Activated CD4-positive, alpha-beta T cell treated with anti-CD3 and anti-CD28 coated beads for 4 hours (primary cell): ENCODE measurements at places on chromosomes 6 and 20.

GRCh38 chr6:11609324-11610071 is 71.9 kb downstream of the TMEM170B start:
- no peak for DNase-seq

DNA sequence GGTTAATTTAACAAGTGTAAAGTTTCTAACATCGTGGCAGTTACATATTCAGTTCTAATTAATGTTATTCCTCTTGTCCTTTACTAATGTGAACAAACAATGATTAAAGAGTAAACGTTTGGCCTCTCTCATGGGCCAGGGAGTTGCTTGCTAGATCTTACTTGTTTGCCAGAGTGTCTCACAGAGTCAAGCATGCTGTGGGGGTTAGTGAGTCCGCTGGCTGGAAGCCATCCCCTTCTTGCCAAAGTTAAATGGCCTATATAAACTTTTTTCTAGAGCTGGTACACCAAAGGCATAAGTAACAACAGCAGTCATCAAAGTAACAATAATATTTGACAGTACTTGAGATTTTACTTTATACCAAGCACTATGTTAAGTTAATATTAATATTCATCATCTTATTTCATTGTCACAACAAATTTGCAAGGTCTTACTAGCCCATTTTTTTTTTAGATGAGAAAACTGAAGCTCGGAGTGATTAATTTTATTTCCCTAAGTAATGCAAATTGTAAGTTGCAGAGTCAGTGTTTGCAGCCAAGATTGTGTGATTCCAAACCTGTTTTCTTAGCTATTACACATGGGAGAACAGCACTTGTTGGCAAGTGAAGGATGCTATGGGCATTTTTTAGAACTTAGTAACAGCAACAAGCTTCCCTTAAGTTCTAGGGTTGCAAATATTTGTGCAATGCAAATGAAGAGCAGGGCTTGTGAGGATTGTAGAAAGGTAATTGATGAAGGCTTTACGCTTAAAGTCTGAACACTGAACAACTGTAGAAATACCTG is 224.5 kb downstream of the RFPL4B start:
- no peak for DNase-seq

DNA sequence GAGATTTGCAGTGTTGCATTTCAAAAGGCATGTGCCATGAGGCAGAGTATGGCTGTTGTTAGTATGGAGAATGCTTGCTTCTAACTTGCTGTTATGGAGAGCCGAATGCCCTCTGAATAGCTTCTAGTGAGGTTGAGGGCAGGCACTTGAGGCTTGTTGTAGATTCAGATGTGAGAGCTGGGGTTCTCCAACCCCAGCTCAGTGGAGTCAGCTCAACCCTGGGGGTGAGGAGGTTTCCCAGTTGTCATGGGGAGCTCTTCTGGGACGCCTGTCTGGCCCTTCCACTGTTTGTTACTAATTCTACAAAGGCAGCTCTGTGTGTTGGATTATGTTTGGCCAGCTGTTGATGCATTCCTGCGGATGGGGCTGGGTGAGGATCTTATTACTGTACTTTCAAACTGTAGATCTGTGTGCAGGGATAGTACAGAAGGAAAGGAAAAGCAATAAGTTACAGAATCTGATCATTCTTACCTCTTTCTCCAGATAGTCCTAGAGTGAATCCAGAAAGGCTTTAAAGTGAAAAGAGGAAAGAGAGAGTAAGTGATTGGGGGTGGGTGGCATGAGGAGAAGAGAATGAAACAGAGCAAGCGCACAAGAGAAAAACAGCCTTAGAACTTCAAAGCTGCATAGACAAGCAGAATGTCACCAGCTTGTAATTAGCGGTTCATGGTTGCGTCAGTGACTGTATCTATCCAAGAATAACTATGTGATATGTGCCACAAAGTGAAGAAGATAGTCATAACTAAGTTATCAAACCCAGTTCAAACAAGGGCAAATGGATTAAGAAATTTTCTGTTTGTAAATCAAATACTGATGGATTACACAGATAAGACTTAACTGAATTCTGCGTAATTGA is 148.7 kb downstream of the PRL start:
- DNase-seq = no peak

DNA sequence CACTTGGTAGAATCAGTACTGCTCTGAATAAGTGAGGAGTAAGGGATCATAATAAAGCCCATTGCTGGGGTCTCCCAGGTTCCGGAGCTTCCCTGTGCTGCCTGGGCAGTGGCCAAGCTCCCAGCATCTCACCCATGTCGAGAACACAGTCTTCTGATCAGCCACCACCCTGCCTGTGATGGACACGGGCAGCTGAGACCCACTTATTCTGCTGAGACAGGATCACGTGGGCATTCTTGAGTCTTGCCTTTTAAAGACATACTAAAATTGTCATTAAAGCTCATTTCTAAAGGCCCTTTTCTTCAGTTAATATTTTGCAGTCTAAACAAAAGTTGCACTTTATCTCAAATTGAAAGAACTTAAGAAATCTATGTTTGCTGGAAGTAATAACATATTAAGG is 42.7 kb upstream of the SLC22A2 start:
- no peak for DNase-seq

DNA sequence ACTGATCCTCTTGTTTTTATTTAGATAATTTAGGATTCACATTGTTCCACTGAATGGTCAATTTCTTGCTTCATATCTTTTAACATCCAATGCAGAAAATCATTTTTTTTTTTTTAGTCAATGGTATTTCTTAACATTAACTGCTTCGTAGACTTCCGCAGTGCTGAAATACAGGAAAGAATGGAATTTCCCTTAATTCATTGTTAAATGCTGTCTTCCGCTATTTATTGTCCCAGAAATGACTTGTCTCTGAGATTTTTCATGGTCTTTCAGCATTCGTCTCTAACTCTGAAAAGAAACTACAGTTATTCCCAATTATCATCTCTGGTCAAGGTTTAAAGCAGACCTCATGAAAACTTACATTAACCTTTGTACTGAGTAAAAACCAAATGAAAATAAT is 1029.1 kb upstream of the MANEA start:
- no peak for DNase-seq

DNA sequence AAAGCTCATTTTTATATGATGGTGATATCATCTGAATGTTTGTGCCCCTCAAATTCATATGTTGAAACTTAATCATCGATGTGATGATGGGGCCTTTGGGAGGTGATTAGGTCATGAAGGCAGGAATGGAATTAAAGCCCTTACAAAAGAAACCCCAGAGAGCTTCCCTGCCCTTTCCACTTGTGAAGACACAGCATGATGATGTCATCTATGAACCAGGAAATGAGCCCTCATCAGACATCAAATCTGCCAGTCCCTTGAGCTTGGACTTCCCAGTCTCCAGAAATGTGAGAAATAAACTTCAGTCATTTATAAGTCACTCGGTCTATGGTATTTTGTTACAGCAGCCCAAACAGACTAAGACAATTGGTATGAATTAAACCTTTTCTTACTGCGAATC is 153.1 kb downstream of the MYB start:
- DNase-seq = no peak

GRCh38 chr6:14210663-14211561 is 93.3 kb downstream of the CD83 start:
- peak; percentile 87 for DNase-seq

- DNase-seq = no peak
Observed at GRCh38 chr6:158437571-158437970, 122.3 kb upstream of the TMEM181 start.

DNA sequence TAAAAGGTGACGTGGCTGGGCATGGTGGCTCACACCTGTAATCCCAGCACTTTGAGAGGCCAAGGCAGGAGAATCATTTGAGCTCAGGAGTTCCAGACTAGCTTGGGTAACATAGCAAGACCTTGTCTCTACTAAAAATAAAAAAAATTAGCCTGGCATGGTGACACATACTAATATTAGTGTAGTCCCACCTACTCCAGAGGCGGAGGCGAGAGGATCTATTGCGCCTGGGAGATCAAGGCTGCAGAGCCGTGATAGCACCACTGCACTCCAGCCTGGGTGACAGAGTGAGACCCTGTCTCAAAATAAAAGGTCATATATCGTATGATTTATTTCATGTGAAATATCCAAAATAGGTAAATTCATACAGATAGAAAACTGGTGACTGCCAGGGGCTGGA is 132.5 kb downstream of the SLC16A10 start:
- no peak for DNase-seq
